AG04450 (cell line): ENCODE measurements at places on chromosomes 4 and X.

DNA sequence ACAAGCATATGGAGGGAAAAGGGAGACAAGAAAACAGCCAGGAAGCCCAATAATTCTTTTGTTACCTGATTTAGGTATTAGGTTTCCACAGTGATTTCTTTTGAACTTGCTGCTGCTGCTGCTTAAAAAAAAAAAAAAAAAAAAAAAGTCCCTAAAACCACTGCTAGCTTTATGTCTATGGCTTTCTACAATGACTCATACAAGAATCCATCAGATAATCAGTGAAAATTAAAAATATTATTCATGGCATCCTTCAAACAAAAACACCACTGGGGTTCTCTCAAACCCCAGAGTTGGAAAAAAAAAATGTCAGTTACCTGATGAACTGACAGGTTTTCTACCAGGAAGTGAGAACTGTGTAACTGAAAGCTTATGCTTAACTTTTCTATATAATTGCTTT is 14.3 kb downstream of the EPHA5 start:
- DNase-seq = no peak

DNA sequence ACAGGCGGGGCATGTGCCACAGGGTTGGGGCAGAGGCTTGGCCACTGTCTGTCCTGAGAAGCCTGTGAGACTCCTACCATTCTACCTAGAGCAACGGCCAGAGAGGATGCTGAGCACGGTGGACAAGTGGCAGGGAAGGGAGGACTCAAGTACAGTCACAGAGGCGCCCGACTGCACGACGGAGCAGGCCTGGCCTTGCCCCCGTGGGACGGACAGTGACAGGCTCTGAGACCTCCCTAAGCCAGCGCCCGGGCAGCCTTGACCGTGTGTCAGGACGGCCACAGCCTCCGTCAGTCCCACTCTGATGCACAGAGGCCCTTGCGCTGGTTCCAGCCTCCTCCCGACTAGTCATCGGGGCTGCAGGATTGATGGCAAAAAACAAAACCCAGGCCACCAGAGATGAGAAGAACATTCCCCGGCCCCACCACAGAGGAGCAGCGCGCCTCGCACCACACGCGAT is 36.7 kb upstream of the MXD4 start:
- no peak for DNase-seq

- DNase-seq = no peak
Observed at GRCh38 chr4:45120163-45120562, 393.8 kb upstream of the GNPDA2 start.

- no peak for DNase-seq
Observed at GRCh38 chrX:48490661-48491060, 14.7 kb downstream of the FTSJ1 start.

GRCh38 chr4:179977378-179977777 is 2265.8 kb upstream of the TENM3 start:
- no peak for DNase-seq

GRCh38 chr4:102061133-102061532 is 270.6 kb downstream of the BANK1 start:
- no peak for DNase-seq

DNA sequence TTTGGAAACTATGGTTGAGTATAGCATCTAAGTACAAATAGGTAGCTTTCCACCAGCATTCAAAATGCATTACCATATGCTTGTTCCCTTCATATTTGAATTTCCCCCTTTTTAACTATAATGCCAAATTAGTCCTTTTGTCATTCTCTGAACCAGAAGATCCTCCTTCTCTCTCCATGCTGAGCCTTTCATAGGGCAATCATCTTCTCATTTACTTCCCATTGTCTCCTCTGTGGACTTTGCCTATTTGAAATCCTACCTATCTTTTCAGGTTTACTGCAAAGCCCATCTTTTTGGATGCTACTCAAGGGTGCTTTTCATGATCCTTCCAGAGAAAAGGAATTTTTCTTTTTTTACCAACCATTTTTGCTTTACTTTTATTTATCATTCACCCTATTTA is 54.7 kb downstream of the DKK2 start:
- no peak for DNase-seq

GRCh38 chr4:157932936-157933335 is 239.9 kb downstream of the GASK1B start:
- no peak for DNase-seq

DNA sequence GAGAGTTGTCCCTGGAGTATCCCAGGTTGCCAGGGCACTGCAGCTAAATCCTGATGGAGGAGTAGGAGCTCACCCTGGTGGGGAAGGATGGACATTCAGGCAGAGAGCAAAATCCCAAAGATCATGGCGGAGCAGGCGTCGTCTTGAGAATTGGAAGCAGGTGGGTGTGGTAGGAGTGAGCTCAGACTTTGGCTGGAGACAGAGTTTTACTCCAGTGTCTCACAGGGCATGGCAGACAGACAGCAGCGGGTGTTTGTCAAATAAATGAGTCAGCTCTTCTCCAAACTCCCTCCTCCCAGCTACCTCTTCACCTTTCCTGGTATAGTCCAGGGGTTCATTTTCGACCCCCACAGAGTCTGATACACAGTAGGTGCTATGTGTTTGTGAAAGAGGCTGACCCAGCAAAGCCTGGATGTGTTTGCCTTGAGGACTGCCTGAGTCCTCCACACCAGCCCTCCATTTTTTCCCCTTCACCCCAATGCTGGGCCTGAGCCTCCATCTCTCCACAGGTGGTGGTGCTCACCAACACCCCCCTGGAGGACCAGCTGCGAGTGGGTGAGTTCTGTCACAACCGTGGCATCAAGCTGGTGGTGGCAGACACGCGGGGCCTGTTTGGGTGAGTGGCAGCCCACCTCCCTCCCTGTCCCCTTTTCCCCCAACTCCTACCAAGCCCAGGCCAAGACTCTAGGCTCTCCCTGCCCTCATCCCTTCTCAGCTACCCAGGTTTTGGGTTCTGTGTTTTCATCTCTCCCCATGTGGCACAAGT is 6.9 kb downstream of the UBA1 start:
- DNase-seq = no peak

GRCh38 chr4:25299476-25300203 is 12.9 kb upstream of the ZCCHC4 start:
- DNase-seq = no peak

- DNase-seq = no peak
Observed at GRCh38 chr4:57710053-57710452, 599.9 kb upstream of the IGFBP7 start.

- DNase-seq = no peak
Observed at GRCh38 chr4:156811963-156812362, 159.6 kb downstream of the PDGFC start.

GRCh38 chr4:41148292-41148691 is 66.0 kb downstream of the APBB2 start:
- DNase-seq = no peak

DNA sequence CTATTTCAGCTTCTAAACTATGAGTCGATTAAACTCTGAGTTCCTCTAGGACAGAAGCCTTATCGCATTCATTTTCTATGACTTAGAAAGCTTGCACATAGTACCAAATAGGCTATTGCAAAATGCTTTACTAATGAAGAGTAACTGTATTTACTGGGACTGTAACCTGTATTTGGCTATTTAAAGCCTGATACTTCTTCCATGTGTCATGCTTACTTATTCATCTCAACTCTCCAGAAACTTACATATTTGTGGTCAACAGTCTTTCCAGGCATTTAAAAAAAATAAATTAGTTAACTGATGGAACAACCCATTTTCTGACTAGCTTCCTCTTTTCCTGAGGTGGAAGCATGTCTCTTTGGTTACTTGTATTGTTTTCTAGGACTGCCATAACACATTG is 467.9 kb downstream of the PCDH11X start:
- peak; percentile 10 for DNase-seq

DNA sequence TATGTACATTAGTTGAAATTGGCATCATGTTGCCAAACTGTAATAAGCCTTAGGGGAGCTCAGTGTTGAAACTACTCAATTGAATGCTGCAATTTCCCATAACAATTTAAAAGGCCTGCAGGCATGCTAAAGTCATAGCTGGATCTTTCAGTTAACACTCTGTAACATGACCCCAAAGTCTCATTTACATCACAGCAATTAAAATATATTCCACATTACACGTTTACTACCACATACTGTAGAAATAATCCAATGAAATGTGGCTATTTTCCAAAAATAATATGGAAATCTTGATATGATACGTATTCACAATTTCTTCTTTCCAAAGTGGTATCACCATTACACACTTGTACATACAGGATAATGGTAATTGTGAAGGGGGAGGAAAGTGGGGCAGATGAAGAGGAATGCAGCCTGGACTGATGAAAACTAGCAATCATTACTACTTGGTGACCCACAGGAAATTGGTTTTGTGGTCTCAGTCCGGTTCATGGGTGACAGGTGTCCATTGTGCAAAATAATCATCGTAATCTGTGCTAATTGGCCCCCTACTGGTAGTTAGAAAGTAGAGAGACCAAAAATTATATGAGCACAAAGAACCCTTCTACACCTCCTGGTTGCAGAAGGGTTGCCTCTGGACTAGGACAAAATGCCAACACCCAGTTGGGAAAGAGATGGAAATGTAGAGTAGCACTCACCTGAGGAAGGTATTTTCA is 63.7 kb downstream of the TENM3 start:
- no peak for DNase-seq

GRCh38 chr4:5890063-5890727 is 2.7 kb downstream of the CRMP1 start:
- DNase-seq = no peak
